ENCODE measurements at places on chromosomes 13 and 19.
A peak's percentile ranks its signal among the peaks of the same experiment; 100 is the strongest.

- DNase-seq: peak; percentile 16
Measured at GRCh38 chr19:38850976-38851621, 1.3 kb upstream of the HNRNPL start.

GRCh38 chr19:10503002-10503789 is at the start of gene KEAP1:
KEAP1 (minus strand) TSS chr19:10503356; CDS start chr19:10500033, 3,323 bp downstream.
- peak; percentile 10 for DNase-seq

GRCh38 chr13:24063281-24063877 is 97.1 kb upstream of the SPATA13 start:
- DNase-seq: no peak

- DNase-seq: no peak
Measured at GRCh38 chr13:46778095-46778494, 18.9 kb downstream of the ESD start.

DNA sequence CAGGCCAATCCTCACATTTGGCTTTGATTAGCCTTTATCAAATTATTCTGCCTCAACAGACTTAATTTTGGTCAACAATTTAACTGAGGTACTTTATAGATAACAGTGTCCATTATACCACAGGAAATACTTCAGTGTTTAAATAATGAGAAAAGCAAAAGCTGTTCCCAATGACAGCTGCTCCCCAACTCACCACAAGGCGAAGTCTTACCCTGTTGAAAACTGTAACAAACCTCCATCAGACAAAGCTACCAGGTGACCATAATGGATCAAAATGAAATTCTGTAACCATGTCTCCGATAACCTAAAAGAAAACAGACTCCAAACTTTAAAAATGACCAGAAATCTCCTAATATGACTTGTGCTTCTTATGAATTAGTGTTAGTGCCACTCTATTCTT is 50.3 kb downstream of the ZNF44 start:
- no peak for DNase-seq
